Left kidney (tissue), 8 donors: ENCODE measurements at places on chromosomes 4 and X.
A peak's percentile ranks its signal among the peaks of the same experiment; 100 is the strongest.

- peak; percentile 42 for DNase-seq
Measured at GRCh38 chr4:88818631-88819470, 121.2 kb upstream of the NAP1L5 start.

DNA sequence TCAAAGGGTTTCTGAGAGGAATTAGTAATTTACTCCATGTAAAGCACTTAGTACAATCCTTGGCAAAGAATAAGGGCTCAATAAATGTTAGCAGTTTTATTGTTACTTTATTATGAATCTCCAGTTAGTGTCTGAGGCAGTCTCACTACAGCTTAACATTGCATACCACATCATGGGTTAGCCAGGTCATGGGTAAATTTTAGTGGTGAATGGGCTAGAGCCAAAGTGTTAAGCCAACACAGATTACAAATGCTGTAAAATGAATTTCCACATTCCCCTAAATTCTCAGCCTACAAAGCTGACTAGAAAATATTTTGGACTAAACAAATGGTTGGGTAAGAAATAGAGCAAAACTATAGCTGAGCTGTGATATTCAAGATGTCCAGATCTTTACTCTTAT, 72.4 kb downstream of the NRK start:
- no peak for DNase-seq

DNA sequence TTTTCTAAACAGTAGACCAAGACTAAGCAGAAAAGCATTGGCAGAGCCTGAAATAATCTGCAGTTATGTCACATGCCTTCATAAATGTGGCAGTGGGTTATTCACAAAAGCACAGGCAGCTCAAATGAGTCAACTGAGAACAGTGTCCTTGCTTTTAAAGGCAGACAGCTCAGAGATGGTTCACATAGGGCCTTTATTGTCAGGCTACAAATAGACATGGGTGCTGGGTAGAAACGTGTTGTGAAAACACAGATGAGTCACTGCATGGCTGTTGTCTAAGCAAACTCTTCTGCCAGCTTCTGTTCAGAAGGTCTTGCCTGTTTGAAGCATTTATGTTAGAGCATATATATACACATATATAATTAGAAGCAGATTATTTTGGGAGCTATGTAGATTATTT, 118.0 kb downstream of the SLC4A4 start:
- DNase-seq = no peak

GRCh38 chr4:139738846-139739613, 73.4 kb downstream of the MGST2 start:
- DNase-seq = no peak

GRCh38 chrX:48752498-48752897, 9.0 kb upstream of the GLOD5 start:
- DNase-seq = no peak

- no peak for DNase-seq
Measured at GRCh38 chr4:84699001-84699671, 116.2 kb downstream of the CDS1 start.

DNA sequence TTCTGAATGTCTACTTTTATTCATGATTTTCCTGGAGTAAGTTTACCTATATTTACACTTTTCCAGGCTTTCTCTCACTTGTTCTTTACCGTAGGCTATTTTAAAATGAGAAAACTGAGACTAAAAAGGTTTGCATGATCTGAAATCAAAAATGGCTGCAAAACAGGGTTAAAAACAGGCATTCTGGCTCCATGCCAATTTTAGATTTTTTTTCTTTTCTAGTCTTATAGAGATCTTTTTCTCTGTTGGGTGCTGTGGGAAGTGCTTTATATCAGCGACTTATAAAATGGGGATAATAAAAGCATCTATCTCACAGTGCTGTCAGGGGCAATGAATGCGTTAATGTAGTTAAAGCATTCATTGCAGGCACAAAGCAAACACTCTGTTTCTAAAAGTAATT, 294.8 kb downstream of the PACRGL start:
- no peak for DNase-seq

DNA sequence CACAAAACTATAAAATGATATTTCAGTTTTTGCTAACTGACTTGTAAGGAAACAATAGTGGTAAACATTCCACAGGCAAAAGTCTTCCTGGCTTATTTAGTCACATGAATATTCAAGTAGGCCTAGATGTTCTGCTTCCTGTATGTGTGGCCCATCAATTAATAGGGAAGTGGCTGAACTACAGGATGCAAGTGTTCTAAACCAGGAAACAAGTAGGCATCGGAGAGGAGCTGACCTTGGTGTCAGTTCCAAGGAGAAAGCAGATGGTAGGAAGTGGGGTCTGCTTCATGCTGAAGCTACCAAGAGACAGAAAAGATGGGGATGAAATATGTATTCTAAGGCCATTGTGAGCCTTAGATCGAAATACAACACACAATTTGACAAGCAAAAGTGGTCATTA, 149.7 kb downstream of the ANTXR2 start:
- no peak for DNase-seq

GRCh38 chr4:8188085-8188484, 11.0 kb upstream of the SH3TC1 start:
- DNase-seq = no peak

DNA sequence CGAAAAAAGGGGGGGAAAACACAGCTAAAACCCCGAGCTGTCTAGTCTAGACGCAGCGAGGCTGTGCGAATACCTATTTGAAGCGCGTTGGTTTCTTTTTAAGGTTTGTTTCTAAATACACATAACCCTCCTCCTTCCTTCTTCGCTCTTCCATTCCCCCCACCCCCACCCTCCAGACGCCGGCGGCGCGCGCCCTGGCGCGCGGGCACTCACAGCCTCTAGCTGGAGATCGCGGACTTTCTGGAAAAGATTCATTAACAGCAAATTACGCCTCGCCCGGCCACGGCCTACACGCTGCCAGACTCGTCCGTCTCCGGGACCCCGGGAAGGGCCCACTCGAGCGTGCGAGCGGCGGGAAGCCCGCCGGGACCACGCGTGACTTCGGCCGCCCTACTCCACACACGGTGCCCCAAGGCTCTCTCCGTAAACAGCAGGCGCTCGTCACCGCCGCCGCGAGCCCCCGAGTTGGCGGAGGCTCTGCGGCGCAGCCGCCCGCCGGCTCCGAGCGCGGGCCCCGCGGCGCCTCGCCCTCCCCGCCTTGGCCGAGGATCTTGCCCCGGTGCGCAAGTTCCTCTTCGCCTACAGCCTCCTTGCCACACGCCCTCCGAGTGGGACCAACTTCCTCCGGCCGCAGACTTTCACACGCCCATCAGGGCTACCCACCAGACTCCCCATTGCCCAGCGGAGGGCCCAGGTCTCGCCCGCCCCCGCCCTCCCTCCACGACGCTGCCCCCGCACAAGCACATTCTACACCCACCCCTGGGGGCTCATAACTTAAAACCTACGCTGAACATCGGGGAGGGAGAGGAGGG, 2.0 kb downstream of the BCOR start:
- DNase-seq = no peak

- DNase-seq = no peak
Measured at GRCh38 chr4:33013282-33013681, 2293.1 kb downstream of the PCDH7 start.

DNA sequence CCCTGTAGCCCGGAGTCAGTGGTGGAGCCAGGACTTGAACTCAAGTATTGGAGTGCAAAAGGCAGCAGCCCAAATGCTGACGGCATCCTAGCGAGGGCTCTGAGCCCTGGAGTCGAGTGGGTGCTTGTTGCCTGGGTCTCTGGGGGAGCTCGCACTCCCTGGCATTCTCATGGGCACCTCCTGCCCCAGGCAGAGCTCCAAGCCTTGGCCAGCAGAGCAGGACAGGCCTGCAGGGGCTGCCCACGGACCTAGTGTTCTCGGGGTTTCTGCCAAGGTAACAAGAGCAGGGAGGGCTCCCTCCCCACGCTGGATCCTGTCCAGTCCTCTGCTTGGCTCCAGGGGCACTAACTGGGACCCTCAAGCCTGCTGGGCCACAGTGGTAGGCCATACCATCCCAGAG, 17.6 kb upstream of the WFS1 start:
- DNase-seq = no peak

DNA sequence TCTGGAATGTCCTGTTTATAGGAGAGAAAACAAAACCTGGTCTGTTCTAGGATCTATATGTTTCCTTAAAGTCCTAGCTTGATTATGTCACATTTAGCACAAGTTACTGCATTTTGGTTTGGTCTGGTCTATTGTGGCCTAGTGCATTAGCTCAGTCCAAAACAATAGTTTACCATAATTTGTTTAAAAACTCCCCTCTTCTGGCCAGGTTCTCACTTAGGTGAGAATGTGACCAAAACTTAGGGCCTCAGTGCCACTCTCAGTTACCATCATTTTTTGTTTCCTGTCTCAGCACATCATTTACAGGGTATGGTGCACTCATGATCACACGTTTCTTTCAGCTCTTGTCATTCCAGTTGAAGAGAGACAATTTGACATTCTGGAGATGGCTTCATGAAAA, 378.5 kb downstream of the KLHL4 start:
- no peak for DNase-seq

- no peak for DNase-seq
Measured at GRCh38 chr4:147361726-147362125, 119.2 kb upstream of the EDNRA start.

DNA sequence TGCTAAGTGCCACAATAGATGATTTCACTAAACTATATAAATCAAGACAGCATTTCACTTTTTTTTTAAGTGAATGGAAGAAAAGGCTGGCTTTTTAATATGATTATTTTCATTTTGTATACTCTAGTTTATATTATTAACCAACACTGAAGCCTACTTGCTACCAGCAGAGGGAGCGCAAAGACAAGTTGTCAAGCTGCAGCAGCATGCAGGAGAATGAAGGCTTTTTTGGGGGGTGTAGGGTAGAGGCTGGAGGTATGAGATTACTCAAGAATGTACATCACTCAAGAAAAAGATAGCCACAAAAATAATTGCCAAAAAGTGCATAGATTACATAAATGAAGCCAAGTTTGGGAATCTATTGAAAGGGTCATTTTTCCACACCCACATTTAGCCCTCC, 519.5 kb downstream of the FGF13 start:
- peak; percentile 5 for DNase-seq

GRCh38 chr4:138751309-138751708, 264.3 kb upstream of the NOCT start:
- DNase-seq = no peak

- DNase-seq = no peak
Measured at GRCh38 chrX:26954029-26954428, 509.1 kb downstream of the PPP4R3C start.

DNA sequence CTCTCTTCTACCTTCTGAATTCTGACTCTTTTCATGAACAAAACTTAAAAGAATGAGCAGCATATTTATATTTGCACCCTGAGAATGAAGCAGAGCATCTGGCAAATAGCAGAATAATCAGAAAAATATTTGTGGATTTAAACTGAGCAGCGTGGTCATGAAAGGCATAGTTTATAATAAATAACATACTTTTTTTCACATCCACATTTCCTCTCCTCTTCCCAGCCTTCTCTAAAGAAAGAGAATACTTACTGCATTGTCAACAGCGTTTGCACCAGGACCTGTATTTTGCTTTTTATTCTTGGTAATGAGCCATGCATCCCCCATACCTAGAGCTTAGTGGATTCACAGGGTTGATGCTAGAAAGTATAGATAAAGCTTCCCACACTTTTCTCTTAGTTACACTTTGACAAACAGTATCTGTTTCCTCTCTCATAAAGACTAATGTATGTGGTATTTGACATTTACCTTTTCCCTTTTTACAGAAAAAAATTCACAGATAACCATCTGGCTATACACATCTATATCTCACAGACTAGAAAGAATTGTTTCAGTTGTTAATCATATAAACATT, 131.5 kb downstream of the PRSS12 start:
- no peak for DNase-seq

DNA sequence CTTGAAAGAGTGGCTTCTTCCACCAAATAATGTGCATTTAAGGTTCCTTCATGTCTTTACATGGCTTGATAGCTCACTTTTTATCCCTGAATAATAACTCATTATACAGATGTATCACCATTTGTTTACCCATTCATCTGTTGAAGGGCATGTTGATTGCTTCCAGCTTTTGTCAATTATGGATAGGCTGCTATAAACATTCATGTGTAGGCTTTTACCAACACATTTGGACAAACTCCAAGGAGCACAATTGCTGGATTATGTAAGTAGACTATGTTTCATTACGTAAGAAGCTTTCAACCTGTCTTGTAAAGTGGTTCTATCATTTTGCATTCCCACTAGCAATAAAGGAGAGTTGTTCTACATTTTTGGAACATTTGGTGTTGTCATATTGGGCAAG, 2637.0 kb downstream of the PCDH7 start:
- no peak for DNase-seq

DNA sequence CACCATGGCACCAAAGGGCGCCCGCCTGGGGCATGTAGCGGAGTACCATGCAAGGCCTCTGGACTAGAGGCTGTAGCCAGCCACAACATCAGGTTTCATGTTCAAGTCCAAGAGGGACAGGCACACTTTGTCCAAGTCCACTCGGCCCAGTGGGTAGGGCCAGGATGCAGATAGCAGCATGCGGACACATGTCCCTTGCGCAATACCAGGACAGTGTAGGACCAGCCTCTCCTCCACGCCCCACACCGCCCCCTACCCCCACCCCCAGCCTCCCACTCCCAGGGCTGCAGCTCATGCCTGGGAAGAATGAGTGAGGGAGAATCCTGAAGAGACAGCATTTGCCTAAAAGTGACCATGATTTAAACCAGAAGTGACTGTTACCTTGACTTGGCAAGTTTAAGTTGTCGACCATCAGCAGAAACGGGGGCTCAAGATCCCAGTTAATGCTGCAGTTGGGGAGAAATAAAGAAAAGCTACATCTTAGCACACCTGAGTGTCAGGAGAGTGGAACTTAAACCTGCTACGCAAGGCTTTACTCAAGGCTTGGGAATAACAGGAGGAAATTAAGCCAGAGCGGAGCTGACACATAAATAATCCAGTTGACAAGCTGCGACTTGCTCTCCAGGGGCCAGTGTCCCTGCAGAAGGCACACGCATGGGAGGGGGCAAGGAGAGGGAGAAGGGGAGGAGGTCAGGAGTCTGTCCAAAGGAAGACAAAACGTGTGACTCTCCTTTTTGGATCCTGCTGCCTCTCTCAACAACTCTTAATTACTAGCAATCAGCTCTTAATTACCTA, 221.7 kb downstream of the BCOR start:
- no peak for DNase-seq

DNA sequence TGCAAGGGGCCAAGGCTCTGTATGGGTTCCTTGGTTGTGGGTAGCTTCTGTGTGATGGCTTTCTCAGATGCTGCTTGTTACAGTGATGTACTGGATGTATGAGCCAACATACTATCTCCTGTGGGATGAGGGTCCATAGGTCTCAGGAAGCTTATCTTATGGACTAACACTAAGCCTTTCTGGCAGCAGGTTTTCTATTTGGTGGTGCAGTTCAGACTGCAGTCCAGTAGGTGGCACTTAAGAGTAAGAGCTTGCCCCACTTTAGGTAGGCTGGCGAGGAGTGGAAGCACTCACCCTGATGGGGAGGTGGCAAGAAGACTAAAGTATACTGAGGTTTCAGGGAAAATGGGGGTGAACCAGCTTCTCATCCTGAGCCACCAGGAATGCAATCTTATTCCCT, 306.7 kb upstream of the MAOA start:
- DNase-seq = no peak

GRCh38 chr4:135739354-135739753, 1537.8 kb upstream of the PABPC4L start:
- no peak for DNase-seq

- no peak for DNase-seq
Measured at GRCh38 chrX:7068939-7069367, 78.6 kb upstream of the STS start.
